Bronchial smooth muscle cell (primary cell): ENCODE measurements at places on chromosomes 2 and 18. TPM values are rescaled to one million over a fixed set of nuclear protein-coding genes. Genes with fewer than 3 reads are reported as not detected.

Gene TM4SF20
- total RNA-seq = under 0.01 TPM in 1 of 2 replicates, not detected in the other

Gene IL36RN
- total RNA-seq = not detected in 2 replicates

Gene LIPG
- total RNA-seq = 0.17 and 0.63 TPM in 2 replicates

Gene ALK
- total RNA-seq = under 0.01 and 0.16 TPM in 2 replicates

Gene FEV
- not detected in 2 replicates for total RNA-seq

Gene TDRD15
- not detected in 2 replicates for total RNA-seq

Gene HOXD13
- total RNA-seq = not detected in 2 replicates

Gene COLEC12
- total RNA-seq = 64.0 and 144 TPM in 2 replicates

Gene ATP8B1
- total RNA-seq = 10.6 and 15.5 TPM in 2 replicates

Gene RNF152
- 3.1 and 18.3 TPM in 2 replicates for total RNA-seq

Gene TRIB2
- total RNA-seq = 12.3 and 24.7 TPM in 2 replicates

Gene INPP1
- 10.0 and 11.2 TPM in 2 replicates for total RNA-seq

Gene LINC00305
- not detected in 2 replicates for total RNA-seq

Gene ADRA2B
- not detected in 2 replicates for total RNA-seq

Gene ACVR1C
- 0.16 and 0.43 TPM in 2 replicates for total RNA-seq

Gene TRAK2
- 32.9 and 37.0 TPM in 2 replicates for total RNA-seq

Gene CCDC88A
- total RNA-seq = 24.1 and 32.9 TPM in 2 replicates

Gene CAPN14
- total RNA-seq = 0.16 and 0.17 TPM in 2 replicates

Gene RTP5
- total RNA-seq = not detected in 2 replicates

Gene RAD51AP2
- not detected in 2 replicates for total RNA-seq

Gene ZAP70
- 0.09 and 0.16 TPM in 2 replicates for total RNA-seq

Gene AGXT
- total RNA-seq = not detected in 2 replicates

Gene RNF144A
- total RNA-seq = 0.17 and 3.9 TPM in 2 replicates

Gene SDC1
- 8.0 and 34.2 TPM in 2 replicates for total RNA-seq

Gene TMEM150A
- total RNA-seq = 7.7 and 11.7 TPM in 2 replicates

Gene LAMA1
- 1.5 and 5.8 TPM in 2 replicates for total RNA-seq

Gene GAD1
- total RNA-seq = under 0.01 and 0.09 TPM in 2 replicates

Gene GALR1
- not detected in 2 replicates for total RNA-seq

Gene XPO1
- total RNA-seq = 154 and 179 TPM in 2 replicates

Gene C2orf81
- total RNA-seq = 0.79 and 1.4 TPM in 2 replicates

Gene POTEJ
- total RNA-seq = not detected in 2 replicates

Gene LIMS4
- total RNA-seq = 0.77 and 4.7 TPM in 2 replicates

Gene DSC2
- total RNA-seq = under 0.01 and 0.09 TPM in 2 replicates

Gene FHOD3
- 4.3 and 12.9 TPM in 2 replicates for total RNA-seq

Gene CNGA3
- 0.16 TPM in 1 of 2 replicates, not detected in the other for total RNA-seq

Gene BARD1
- 19.2 and 22.2 TPM in 2 replicates for total RNA-seq

Gene OSBPL6
- total RNA-seq = 0.52 and 0.79 TPM in 2 replicates

Gene RPE
- 58.8 and 75.6 TPM in 2 replicates for total RNA-seq

Gene FAM124B
- under 0.01 and 0.16 TPM in 2 replicates for total RNA-seq

Gene GCG
- not detected in 2 replicates for total RNA-seq

Gene CCDC74B
- total RNA-seq = 4.1 and 10.6 TPM in 2 replicates

Gene EMILIN2
- 26.8 and 28.8 TPM in 2 replicates for total RNA-seq

Gene TMEM247
- not detected in 2 replicates for total RNA-seq
